ENCODE measurements at places on chromosomes 13 and 19.

GRCh38 chr13:74004109-74004508 lies 130.1 kb downstream of the KLF12 start:
- no peak for DNase-seq

- DNase-seq, result no peak
Measured at GRCh38 chr13:80717776-80718175, 376.9 kb upstream of the SPRY2 start.

DNA sequence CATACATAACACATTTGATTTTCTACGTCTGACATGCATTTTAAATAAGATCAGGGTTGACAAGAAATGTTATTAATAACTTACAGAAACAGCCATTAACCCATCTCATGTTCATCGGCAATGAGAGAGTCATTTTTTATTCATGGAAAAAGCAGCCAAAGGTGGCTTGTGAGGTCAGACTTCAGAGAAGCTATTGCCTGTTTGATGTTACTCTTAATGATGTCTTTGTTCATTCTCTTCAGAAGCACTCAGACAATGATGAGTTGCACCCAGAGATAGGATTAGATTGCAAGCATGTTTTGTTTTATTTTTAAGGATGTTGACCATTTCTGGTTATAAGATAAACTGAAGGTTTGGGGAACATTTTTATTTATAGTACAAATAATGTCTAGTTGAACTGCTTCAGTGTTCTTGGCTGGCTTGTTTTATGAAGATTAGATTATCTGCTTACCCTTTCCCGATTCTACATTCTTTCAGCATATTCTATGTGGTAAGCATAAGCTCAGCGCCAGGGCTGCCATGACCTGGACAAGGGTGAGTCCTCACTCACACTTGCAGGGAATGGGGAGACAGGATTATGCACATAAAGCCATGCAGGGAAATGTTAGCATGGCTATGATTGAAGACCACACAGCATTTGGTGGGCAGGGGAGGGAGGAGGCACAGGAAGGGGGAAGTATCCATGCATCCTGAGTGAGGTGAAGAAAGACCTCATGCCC lies 288.1 kb downstream of the MTUS2 start:
- no peak for DNase-seq

DNA sequence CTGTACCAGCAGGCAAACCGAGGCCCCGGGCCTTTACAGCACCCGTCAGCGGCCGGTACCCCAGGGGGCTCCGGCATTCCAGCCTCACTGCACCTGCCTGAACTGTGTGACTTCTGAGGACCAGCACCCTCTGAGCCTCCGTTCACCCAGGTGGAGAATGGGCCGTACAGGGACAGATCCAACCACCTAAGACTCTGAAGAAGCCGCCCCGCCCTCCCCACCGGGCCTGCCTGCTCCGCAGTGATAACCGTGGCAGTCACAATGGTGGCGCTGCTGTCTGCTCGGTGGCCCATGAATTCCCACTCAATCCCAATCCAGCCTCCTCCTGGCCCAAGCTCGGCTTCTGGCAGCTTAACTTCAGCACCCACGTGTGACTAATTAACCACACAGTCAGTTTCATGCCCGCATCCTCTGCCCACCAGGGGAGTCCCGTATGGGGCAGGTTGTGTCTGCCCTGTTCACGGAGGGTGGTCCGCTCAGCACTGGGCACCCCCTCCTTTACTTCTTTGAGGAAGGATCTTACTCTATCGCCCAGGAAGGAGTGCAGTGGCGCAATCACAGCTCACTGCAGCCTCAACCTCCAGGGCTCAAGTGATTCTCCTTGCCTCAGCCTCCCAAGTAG lies 3.4 kb downstream of the TCF3 start:
- no peak for DNase-seq

GRCh38 chr19:50226536-50226935 lies 23.1 kb downstream of the MYH14 start:
- DNase-seq, result no peak

Measured in stimulated activated CD4-positive, alpha-beta T cell treated with anti-CD3 and anti-CD28 coated beads, Interleukin-1b, Interleukin-23, amount 100 ng/mL, for 48 hours (primary cell).